ENCODE measurements at places on chromosomes 5 and 9.
A peak's percentile ranks its signal among the peaks of the same experiment; 100 is the strongest.

GRCh38 chr5:108720391-108720790, 27.3 kb upstream of the FER start:
- no peak for DNase-seq

DNA sequence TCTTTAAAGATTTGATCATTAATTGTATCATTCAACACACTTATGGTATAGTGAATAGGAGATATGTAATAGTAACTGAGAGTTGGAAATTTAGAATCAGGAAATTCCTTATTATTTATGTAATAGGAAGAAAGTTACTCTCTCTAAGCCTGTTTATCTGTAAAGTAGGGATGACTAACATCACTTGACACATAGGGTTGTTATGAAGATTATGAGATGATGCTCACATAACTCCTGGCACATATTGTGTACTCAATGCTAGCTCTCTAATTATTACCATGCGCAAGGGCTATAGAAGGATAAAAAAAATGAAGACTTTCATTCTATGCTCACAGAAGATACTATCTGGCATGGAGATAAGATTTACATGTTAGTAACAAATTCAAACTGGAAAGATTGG, 149.9 kb downstream of the ISOC1 start:
- no peak for DNase-seq

- no peak for DNase-seq
Observed at GRCh38 chr5:160703547-160704189, 148.3 kb downstream of the ATP10B start.

DNA sequence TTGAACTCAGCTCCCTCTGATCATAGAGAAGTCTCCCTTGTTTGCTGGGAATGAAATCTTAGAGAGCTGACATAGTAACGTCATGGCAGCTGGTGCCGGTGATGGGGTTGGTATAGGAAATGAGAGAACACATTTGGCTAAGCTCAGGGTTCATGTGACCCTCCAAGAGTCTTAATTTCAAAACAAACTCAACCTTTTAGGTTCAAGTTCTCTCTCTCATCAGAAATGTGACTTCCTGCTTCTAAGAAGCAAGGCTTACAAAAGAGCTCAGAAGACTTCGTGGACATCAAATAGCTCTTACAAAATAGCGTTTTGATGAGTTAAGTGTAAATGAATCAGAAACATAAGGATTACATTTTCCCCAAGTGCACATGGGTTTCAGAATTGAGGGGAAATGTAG, 97.3 kb downstream of the PAPPA start:
- DNase-seq: no peak

DNA sequence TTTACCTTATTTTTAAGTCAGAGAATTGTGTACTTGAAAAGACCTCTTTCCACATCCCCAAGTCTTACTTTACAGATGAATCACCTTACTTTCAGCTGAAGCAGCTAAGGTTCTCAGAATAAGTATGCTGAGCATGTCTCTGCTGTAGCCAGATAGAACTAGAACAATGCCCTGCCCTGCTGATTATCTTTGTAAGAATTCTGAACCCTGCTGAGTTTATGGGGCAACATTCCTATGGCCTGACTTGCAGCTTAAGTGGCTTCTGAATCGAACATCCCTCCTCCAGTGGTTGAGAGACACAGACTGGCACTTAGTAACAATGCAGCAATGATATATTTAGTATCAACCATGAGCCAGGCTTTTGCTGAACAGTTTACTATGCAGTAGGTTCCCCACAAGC, 592.0 kb upstream of the WWC1 start:
- DNase-seq: peak; percentile 71

DNA sequence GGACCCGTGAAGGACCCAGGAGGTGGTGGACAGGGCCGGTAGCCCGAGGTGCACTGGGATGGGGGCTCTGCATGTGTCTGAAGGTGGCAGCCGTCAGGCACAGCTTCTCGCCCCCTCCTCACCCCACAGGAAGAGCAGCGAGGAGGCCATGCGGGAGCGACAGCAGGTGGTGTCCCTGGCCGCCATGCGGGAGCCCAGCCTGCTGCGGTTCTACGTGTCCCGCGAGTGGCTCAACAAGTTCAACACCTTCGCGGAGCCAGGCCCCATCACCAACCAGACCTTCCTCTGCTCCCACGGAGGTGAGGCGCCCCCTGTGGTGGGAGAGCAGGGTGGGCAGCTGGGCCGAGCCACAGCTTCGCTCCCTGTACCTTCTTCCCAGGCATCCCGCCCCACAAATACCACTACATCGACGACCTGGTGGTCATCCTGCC, 39.9 kb downstream of the USP20 start:
- DNase-seq: no peak

DNA sequence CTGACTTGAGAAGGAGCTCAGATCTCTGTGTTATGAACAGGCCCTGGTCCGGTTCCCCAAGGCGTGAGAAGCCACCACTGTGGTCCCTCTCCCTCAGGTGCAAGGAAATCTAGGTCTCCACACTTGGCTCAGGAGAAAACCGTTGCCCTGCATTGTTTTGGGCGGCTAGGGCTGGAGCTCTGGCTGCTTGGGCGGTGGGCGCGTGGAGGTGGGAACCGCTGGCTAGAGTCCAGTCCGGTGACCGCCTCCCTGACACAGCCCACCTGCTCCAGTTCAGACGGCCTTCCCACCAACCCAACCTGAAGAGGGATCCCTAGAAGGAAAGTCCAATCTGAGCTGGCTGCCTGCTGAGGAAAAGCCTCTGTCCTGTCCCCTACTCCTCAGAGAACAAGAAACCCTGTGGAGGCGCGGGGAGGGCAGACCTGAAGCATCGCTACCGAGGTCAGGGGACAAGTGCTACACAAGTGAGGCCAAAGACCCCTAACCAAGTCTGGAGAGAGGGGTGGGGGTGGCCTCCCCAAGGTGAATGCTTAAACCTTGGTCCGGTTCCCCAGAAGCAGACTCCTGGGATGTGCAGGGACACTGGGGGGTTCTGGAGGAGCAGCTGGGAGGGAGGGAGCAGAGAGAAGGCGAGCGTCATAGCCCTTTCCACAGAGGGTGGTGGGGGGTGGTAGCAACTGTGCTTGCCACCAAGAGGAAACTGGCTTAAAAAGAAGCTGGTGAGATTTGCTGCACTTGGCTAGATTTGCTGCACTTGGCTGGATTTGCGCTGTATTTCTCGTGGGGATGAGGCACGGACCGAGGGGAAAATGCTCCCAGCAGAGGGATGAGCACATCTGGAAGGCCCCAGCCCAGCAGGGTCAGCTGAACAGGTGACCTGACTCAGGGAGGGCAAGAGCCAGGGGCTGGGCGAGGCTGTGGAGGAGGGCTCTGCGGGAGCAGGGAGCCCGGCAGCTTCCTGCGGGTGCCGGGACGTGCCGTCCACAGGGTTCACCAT, 65.2 kb downstream of the RAPGEF1 start:
- no peak for DNase-seq

GRCh38 chr9:108724652-108725051, 131.1 kb downstream of the ACTL7B start:
- no peak for DNase-seq

- DNase-seq: no peak
Observed at GRCh38 chr5:128636361-128636760, 98.3 kb upstream of the FBN2 start.

- peak; percentile 16 for DNase-seq
Observed at GRCh38 chr5:10355071-10355889, 1.8 kb downstream of the MARCHF6 start.

GRCh38 chr9:131333771-131334628, 44.5 kb downstream of the PLPP7 start:
- no peak for DNase-seq

DNA sequence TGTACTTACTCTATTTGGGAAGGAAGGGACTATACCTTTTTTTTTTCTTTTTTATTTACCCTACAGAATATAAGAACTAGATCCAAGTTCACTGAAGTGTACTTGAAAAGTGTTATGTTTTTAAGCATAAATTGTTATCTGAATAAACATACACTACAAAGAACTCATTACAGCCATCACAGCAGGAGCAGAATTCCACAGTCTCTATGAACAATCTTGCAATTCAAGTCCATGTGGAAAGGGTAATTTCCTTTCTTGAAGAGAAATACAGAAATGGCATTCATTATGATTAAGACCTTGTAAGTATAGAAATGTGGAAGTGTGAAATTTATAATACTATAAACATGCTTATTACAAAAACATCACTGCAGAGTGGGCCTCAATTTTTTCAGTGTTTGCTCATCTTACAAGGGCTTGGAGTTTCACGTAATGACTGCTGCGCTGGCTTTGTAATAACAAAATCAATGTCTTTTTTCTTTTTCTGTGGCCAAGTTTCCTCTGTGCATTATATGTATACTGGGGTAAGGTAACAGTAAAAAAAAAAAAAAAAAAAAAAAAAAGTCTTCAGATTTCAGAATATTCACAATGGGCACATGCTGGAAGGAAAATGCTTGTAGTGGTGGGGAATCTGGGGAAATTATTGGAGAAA, 77.0 kb upstream of the GNA14 start:
- DNase-seq: no peak

GRCh38 chr5:174733091-174733690, 8.8 kb downstream of the MSX2 start:
- DNase-seq: no peak

- no peak for DNase-seq
Observed at GRCh38 chr9:87478226-87478992, 19.3 kb upstream of the DAPK1 start.

GRCh38 chr9:84756171-84756570, 86.6 kb downstream of the NTRK2 start:
- DNase-seq: no peak

GRCh38 chr9:115746496-115746895, 407.1 kb upstream of the PAPPA start:
- peak; percentile 5 for DNase-seq

DNA sequence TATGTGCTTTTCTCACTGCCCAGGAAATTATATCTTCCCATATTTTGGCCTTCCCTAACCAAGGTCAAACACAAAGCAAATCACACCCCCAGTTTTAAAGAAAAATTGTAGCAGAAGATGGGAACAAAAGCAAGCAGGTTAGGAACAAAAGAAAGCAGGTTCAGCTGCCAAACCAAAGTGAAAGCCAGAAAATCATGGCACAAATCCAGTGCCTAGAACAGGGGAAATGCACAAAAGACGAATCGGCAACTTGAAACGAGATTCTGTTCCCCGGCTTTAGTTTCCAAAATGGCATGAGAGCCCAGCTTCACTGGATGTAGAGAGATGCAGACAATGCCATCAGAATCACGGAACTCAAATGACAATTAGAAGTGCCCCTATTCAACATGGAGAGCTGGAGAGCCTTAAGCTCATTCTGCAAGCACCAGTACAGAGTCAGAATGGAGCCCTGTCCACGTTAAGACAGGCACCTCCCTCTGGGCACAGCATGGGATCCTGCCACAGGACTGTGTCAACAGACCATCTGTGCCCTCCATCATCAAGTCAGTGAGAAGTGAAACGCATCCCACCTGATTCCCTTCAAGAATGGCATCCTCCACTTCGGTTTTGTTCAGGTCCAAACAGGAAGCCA, 13.8 kb downstream of the DNAH5 start:
- no peak for DNase-seq

DNA sequence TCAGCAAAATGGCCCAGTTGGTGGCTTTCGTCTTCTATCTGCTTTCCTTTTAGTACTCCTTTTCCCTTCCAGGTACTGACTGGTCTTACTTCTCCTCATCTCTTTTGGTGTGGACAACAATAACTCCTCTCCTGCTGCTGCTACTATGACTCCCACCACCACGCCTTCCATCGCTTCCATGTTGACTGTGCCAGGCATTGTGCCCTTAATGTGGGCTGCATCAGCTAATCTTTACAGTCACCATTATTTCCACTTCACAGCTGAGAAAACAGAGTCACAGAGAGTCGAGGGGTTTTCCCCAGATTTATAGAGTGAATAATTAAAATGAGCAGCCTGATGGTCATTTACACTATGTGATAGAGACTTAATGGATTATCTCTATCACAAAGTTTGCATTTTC, 184.9 kb upstream of the IL12B start:
- DNase-seq: no peak

GRCh38 chr9:134486143-134486591, 155.4 kb upstream of the COL5A1 start:
- no peak for DNase-seq

GRCh38 chr5:26763215-26763614, 275.2 kb downstream of the CDH9 start:
- no peak for DNase-seq

- DNase-seq: no peak
Observed at GRCh38 chr9:70228611-70229010, 30.2 kb upstream of the SMC5 start.

- no peak for DNase-seq
Observed at GRCh38 chr5:40268088-40268487, 411.6 kb upstream of the PTGER4 start.

DNA sequence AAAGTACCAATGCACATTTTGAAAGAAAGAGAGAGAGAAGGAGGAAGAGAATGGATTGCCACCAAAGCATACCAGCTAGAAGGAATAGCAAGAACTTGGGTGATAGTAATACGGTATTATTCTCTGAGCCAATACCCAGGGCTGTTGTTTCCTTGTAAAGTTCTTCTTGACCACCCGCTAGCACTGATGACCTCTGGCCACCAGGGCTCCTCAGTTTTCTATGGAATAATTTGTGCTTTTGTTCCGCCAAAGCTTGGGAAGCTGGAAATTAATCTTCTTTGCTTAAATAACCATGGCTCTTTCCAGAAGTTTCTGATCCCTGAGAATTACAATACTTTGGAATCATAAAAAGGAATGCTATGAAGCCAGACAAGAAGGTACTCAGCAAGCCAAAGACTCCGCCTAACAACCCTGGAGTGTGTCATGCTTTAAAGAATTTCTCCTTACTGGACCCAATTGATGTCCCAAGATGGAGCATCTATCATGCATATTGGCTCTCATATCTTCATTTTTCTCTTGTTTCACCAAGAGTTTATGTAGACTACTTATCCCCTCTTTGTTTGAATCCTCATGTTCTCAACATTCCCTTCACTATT, 29.8 kb downstream of the OR2K2 start:
- no peak for DNase-seq

DNA sequence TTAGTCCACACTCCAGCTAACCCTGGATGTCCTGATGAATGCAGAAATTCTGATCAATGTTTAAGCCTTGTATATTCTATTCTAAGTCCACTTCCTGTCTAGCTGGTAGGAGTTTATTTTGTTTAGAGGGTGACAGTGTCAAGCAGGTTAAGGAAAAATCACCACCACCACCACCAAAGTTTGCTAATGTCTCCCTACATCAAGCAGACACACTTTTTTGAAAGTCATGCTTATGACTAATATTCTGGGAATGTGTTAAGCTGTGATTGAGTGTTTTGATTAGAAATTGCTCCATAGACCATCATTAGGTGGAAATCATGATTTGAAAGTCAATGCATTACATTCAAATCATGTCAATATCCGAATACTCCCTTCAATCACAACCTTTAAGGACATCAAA, 1530.1 kb downstream of the MAT2B start:
- no peak for DNase-seq

DNA sequence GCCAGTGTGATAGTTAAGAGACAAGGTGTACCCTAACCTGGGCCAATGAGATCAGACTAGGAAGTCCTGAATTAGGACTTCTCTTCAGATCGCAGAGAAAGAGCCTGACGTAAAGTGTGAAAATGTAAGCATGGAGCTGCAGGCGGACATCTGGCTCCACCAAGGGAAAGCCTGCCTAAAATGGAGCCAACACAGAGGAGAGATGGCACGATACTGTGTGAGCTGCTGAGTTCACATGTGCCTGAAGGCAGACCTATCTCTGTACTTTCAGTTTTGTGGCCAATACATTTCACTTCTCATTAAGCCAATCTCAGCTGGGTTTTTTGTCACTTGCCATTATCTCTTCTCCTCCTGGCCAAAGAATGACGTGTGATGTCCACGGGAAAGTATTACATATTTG, 210.5 kb downstream of the ELAVL2 start:
- no peak for DNase-seq
